ENCODE measurements at places on chromosomes 13 and 19.

DNA sequence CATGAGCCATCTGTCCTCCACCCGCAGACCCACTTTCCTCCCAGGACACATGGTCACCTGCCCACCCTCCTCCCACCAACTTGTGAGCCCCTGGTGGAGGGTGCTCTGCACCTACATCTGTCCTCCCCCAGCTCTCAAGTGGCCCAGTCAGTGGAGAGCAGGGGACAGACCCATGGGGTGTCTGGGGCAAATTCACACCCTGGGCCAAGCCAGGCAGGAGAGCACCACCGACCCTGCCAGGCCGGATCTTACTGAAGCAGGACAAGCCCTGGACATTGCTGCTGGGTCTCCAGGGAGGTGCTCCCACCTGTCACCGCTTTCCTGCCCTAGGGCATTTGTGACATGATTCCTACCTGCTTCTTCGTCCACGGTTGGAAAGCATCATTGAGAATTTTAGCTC, 221.6 kb downstream of the TUBA3C start:
- DNase-seq = no peak

DNA sequence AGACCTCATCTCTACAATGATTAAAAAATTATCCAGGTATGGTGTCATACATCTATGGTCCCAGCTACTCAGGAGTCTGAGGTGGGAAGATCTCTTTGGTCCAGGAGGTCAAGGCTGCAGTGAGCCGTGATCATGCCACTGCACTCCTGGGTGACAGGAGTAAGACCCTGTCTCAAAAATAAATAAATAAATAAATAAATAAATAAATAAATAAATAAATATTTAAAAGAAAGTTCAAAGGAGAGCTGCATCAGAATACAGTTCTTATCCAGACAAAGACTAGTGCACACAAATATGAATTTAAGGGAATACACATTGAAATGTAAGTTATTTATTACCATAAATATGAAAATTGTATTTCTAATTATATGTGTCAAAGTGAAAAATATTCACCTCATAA, 624.9 kb downstream of the SLITRK6 start:
- no peak for DNase-seq

DNA sequence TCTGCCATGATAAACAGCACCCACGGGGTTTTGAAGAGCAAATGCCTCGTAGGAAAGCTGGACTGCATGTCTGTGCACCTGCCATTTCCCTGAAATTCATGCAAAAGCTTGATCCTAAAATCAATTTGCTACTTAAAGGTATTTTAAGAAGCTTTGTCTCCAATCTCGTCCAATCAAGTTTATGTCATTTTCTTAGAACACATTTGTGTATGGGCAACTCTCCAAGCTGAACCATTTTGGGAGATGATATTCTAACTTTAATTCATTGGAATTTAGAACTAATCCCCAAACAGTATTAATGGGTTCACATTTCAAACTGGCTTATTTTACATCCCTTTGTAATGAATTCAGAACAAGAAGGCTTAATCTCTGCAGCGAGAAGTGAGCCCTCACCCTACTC, 822 bp downstream of the ADPRHL1 start:
- DNase-seq = no peak

DNA sequence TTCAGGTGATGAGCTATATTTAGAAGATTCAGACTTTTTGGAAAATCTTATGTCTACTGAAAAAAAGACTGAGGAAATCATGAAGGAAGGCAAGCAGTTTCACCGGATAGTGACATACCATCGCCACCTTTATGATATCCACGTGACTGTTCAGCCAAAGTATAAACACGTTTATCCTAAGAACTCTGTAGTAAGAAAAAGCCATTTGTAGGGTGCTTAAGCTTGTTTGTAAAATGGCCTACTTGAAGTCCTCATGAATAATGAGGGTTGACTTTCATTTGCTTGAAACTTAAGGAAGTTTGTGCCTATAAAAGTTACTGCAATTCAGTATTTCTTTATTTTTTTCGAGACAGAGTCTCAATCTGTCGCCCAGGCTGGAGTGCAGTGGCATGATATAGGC, 7.8 kb upstream of the TDRD12 start:
- DNase-seq = no peak

GRCh38 chr13:40197936-40198595, 468.4 kb downstream of the FOXO1 start:
- no peak for DNase-seq

DNA sequence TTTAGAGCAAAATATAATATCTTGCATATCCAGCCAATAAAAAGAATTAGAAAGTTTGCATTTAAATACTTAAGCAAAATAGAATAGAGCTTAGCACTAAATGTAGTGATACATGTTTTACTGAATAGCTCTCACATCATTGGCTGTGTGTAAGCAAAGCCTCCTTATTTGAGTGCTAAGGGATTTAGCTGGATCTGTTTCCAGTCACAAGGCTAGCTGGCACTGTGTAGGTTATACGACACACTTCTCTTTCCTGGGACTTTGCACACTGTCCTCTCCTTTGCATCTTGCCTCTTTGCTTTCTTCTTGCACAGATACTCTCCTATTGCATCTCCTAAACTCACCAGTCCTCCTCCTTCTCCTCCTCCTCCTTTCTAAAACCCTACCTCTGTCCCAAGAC, 423.8 kb downstream of the KLF5 start:
- no peak for DNase-seq

- DNase-seq = no peak
Measured at GRCh38 chr19:46772170-46773017, 16.0 kb downstream of the SLC1A5 start.

DNA sequence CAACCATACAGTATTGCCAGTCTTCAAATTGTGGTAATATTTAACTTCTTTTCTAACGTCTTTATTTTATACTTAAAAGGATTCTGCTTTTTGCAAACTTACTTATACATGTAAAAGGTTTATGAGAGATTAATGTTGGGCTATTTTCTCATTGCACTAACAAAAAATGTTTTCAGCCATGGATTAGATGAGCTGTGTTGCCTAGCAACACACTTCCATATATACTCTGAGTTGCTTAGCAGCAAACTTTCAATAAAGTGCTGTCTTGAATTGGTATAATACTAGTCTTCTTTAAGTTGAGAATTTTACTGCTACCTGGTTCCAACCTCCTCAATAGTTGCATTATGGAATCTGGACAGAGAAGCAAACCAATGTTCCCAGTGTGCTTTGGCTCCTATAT, 777.4 kb upstream of the PCDH9 start:
- no peak for DNase-seq

GRCh38 chr19:47545061-47545948, 27.6 kb downstream of the ZNF541 start:
- no peak for DNase-seq

DNA sequence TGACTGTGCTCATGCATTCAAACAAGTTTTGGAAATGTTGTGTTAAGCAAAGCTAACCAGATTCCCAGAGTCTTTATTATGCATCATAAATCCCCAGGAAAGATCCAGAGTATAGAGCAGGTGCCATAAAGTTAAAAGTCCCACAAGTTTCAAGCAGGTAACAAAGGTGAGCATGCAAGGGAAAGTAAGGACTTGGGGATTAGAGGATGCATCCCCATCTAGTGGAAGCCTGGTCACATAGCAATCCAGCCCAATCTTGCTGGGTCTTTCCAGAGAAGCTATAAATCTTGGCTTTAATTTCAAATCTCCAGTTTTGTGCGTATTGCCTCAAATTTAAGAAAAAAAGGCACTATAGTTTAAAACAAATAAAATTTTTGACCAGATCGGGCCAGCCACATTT, 72.7 kb downstream of the ZNF254 start:
- DNase-seq = no peak

- no peak for DNase-seq
Measured at GRCh38 chr13:30143666-30144400, 163.5 kb downstream of the KATNAL1 start.

GRCh38 chr19:1279782-1280341, 4.5 kb downstream of the FAM174C start:
- DNase-seq = peak; percentile 54

DNA sequence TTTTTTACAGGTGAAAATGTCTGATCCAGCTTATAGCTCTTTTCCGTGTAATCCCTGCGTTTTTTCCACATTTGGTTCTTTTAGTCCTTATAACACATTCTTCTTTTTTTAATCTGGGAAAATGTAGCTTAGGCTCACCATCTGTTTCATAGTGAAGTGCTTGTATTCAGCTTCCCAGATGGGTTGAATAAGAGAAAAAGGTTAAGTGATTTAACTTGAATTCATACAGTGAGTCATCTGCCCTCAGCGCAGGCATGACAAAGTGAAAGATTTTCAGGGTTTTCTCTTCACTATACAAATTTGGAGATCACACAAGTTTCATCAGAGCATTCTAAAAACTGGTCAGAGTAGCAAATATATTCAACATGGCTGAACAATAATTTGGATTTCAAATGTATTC, 224.8 kb downstream of the SPRY2 start:
- DNase-seq = no peak

- DNase-seq = no peak
Measured at GRCh38 chr13:106176117-106176516, 359.3 kb downstream of the EFNB2 start.

DNA sequence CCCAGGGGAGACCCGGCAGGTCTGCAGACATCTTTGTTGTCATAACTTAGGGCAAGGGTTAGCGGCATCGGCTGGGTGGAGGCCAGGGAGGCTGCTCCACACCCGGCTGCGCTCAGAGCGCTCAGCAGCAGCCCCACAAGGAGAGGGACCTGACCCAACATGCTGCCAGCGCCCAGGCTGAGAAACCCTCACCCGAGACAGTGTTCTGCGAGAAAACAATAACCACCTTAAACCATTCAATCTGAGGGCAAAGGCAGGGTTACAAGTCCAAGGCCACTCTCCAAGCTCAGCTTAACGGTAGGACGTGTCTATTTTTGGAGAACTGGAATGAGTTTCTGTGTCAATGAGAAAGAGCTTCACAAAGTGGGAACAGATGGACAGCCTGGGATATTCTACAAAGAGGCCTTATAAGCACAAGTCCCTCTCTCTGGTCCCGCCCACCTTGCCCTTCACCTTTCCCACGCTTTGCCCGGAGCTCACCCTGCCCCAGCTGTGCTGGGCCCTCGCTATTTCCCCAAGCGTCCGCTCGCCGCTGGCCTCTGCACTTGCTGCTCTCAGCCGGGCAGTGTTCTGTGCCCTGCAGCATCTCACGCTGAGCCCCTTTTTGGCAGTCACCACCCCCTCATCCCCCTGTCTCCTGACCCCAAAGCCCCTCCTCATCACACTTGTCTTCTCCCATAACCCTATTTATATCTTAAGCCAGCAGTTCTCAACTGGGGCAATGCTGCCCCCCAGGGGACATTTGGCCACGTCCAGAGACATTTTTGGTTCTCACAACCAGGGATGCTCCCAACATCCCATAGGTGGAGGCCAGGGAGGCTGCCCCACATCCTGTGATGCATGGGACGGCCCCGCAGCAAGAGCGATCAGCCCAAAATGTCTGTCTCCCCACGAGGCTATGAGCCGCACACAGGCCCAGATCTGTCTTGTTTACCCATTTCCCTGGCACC, 17.6 kb downstream of the PPP1R12C start:
- DNase-seq = no peak

- no peak for DNase-seq
Measured at GRCh38 chr13:34294483-34295129, 476.7 kb downstream of the RFC3 start.

GRCh38 chr19:31444931-31445330, 95.7 kb upstream of the TSHZ3 start:
- no peak for DNase-seq

GRCh38 chr13:94009701-94010100, 469.8 kb downstream of the DCT start:
- DNase-seq = no peak

GRCh38 chr13:94352057-94352456, 127.4 kb downstream of the DCT start:
- no peak for DNase-seq

GRCh38 chr19:39160889-39161672, 35.5 kb downstream of the PAK4 start:
- no peak for DNase-seq

GRCh38 chr19:35643255-35644205, 2.0 kb downstream of the ETV2 start:
- peak; percentile 36 for DNase-seq

DNA sequence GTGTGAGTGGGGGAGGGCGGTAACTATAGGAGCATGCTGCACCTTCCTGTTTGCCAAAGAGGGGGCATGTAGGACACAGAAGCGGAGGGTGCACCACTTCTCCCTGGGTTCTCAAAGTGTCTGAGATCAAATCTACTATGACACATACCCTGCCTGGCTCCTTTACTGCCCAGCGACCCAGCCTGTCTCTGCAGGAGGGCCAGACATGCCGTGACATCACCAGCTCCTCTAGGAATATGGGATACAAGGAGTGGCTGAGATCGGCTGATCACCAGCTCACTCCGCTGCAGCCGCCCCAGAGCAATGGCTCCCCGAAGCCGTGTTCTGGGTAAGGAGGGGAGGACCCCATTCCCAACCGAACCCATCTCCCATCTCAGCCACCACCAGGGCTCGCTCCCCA, 16.4 kb upstream of the IGFL1 start:
- no peak for DNase-seq

GRCh38 chr13:27203854-27204253, 32.2 kb upstream of the USP12 start:
- DNase-seq = no peak

- no peak for DNase-seq
Measured at GRCh38 chr13:28043224-28043623, 54.7 kb upstream of the URAD start.

DNA sequence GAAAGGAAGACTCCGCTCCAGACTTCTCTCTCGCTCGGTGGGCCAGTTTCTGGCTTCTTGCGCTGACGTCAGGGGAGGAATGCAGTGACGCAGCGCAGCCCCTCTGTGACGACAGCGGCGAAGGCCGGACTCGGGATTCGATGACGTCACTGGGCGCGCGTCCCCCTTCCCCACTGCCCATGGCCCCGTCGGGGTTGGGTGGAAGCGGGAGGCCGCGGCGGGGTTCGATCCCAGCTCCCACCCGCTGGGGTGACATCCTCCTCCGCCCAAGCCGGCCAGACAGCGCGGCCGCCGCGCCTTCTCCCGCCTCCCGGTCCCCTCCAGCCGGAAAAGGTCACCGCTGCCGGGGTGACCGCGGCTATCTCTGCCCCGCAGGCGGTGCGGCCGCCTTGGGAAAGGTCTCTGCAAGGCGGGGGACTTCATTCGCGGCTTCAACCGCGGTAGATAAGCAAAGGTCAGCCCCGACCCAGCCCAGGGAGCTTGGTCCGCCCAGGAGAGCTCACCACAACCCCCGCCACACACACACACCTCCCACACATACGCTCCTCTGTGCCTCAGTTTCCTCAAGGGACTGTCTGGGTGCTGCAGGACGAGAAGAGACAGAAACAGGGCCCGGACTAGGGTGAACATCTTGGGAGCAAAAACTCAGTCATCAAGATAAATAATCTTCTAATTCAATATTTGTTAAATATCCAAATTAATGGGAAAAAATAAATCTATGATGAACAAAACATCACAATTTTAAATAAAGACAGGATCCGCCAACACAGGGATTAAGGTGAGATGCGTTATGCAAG, 844 bp upstream of the RFX1 start:
- no peak for DNase-seq

GRCh38 chr13:79382545-79383275, 23.3 kb downstream of the RBM26 start:
- no peak for DNase-seq

DNA sequence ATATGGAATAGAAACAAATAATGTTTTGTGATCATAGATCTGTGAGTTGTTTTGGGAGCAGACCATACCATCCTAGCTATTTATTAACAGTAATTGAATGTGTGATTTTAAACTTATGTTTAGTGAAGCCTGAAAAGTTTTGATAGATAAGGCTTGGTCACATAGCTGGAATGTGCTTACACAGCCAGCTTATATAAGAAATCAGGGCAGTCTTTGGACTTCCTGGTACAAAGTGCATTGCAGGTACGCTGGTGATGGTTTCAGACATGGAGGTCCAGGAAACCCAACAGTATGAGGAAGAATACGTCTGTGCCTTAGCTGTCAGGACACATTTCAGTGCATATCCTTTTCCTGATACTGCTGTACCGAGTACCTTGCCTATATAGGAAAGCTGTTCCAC, 2316.2 kb upstream of the PCDH20 start:
- no peak for DNase-seq
